Activated CD8-positive, alpha-beta memory T cell treated with anti-CD3 and anti-CD28 coated beads for 24 hours (primary cell): ENCODE measurements at places on chromosomes 6 and 20.

- no peak for DNase-seq
These were observed 139.0 kb upstream of the JAG1 start for GRCh38 chr20:10812759-10813327.

GRCh38 chr20:8067082-8067481 is 47.5 kb upstream of the TMX4 start:
- DNase-seq, result no peak

- no peak for DNase-seq
These were observed 61.9 kb downstream of the CNKSR3 start for GRCh38 chr6:154448448-154449096.

- DNase-seq, result no peak
These were observed 67.7 kb upstream of the IFNGR1 start for GRCh38 chr6:137286916-137287315.

- DNase-seq, result no peak
These were observed 36.7 kb downstream of the MARCKS start for GRCh38 chr6:113893866-113894265.

- DNase-seq, result no peak
These were observed 91.7 kb downstream of the COL21A1 start for GRCh38 chr6:56155634-56156141.
